ENCODE measurements at places on chromosomes 2 and 18.

GRCh38 chr18:66048406-66048805 lies 297.6 kb downstream of the CDH7 start:
- no peak for DNase-seq

- DNase-seq = no peak
Observed at GRCh38 chr2:143954186-143954585, 565.7 kb downstream of the ZEB2 start.

GRCh38 chr18:32177530-32177929 lies 12.3 kb upstream of the MEP1B start:
- no peak for DNase-seq

- no peak for DNase-seq
Observed at GRCh38 chr2:238949710-238950345, 101.9 kb downstream of the TWIST2 start.

DNA sequence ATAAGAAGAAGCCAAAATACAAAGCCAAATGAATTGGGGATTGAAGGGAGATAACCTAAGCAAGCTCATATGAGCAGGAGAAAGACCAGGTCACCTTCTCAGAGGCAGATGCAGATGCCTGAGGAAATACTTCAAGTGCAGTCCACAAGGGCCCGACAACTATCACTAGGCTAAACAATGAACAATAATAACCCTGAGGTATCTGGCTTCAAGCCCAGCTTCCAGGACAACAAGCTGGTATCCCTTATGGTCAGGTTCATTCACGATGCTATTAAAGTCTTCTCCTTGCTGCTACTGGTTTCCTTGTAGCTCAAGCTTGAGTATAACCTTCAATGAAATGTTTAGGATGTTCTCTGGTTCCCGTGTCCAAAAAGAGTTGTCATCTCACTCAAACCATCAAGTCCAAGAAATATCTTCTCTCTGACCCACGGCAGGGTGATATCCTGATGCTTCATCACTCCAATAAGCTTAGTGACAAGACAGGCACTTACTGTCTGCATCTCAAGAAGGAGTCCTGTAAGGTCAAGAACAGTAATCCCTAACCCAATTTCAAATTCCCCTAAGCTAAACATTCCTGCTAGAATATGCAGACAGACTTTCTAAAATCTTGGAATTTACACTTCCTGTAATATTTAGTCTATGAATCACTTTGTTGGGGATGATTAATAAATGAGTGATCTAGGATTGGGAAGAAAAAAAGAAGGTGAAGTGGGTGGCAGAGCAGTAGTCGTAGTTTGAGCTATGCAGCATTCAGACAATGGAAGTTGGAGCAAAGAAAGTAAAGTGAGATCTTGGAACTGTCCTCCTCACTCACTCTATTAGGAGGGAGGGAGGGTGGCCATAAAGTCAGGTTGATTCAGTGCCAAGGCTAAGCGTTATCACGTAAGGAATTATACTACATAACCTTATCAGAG lies 33.1 kb downstream of the CHN1 start:
- peak; percentile 92 for DNase-seq

GRCh38 chr2:119629323-119629825 lies 49.6 kb upstream of the TMEM177 start:
- no peak for DNase-seq

- no peak for DNase-seq
Observed at GRCh38 chr2:42008241-42008921, 39.4 kb upstream of the PKDCC start.

GRCh38 chr2:26519396-26520147 lies 41.6 kb upstream of the OTOF start:
- DNase-seq = no peak

GRCh38 chr2:123913143-123913735 lies 111.8 kb upstream of the CNTNAP5 start:
- DNase-seq = no peak

- no peak for DNase-seq
Observed at GRCh38 chr2:224722770-224723169, 6.6 kb upstream of the CCDC195 start.

- no peak for DNase-seq
Observed at GRCh38 chr2:117833911-117834310, 19.4 kb downstream of the DDX18 start.

GRCh38 chr2:197657562-197657961 lies 17.8 kb downstream of the RFTN2 start:
- no peak for DNase-seq

Measured in renal cortical epithelial cell (primary cell).